ENCODE measurements at places on chromosomes 1 and 21. TPM values are rescaled to one million over a fixed set of nuclear protein-coding genes. Genes with fewer than 3 reads are reported as not detected.

GRCh38 chr1:169508432-169509338 lies 22.9 kb upstream of the SLC19A2 start:
- no peak for DNase-seq

GRCh38 chr1:53728196-53728595 lies 10.8 kb downstream of the GLIS1 start:
- DNase-seq: no peak

- DNase-seq: no peak
These were observed 55.6 kb upstream of the PRMT6 start for GRCh38 chr1:107000902-107001301.

- DNase-seq: no peak
These were observed 453.2 kb downstream of the PTPRU start for GRCh38 chr1:29689372-29690030.

DNA sequence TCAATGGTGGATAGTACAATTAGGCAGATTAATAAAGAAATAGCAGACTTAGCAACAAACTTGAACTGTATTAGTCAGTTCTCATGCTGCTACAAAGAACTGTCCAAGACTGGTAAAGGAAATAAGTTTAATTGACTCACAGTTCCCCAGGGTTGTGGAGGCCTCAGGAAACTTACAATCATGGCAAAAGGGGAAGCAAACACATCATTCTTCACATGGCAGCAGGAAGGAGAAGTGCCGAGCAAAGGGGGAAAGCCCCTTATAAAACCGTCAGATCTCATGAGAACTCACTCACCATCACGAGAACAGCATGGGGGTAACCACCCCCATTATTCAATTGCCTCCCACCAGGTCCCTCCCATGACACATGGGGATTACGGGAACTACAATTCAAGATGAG lies 27.1 kb upstream of the PDE4B start:
- no peak for DNase-seq

GRCh38 chr1:168473126-168473525 lies 70.7 kb downstream of the XCL2 start:
- no peak for DNase-seq

DNA sequence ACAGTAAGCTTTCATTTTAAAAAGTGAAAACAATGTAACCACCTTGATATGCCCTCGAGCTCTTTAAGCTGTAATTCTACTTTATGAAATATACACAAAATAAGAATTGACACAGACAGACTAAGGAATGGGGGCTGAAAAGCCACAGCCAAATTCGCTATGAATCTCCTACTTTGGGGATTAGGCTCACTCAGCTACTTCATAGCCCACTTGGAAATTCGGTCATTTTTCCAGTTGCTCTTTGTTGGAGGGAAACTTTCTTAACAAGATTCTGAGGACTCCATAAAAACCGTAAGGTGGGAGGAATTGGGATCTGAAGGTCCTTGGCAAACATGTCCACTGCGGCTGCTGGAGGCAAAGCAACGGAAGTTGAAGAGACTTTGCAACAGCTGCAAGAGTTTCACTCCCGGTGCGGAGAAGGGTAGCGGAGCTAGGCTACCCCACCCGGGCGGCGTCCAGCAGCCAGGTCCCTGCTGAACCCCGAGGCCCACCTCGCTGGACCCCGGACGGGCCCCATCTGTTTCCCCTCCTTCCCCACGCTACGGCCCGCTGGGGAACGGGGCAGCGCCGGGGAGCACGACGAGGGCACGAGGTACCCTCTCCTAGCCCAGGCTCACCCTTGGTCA lies 634 bp downstream of the MYCBP start:
- no peak for DNase-seq

GRCh38 chr1:18530587-18531502 lies 50.1 kb downstream of the KLHDC7A start:
- peak; percentile 38 for DNase-seq

DNA sequence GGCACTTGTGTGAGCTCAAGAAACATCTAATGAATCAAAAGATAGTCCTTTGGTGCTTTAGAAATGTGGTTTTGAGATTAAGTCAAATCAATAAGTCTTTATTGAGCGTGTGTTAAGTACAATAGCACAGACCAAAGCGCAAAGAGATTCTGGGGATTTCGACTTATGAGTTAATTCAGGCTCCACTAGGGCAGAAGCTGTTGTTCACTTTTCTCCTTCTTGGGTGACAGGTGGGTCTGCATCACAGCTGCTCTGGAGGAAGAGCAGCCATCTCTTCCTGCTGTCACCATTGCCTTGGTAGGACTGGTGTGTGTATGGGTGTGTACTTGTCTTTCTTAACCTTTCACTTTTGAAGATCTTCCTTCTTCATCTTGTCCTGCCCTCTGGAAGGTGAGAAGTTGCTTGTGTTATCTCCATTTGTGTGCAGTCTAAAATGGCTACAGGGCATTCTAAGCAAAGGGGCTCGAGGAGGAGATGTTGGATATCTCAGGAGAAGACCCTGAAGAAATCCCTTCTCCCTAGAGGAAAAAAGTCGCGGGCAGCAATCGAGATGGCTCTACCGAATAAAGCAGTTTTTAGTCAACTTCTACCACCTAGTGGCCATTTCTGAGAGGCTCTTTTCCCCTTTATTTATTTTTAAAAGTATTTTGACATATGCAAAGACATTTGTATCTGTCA lies 22.9 kb upstream of the DISC1 start:
- no peak for DNase-seq

DNA sequence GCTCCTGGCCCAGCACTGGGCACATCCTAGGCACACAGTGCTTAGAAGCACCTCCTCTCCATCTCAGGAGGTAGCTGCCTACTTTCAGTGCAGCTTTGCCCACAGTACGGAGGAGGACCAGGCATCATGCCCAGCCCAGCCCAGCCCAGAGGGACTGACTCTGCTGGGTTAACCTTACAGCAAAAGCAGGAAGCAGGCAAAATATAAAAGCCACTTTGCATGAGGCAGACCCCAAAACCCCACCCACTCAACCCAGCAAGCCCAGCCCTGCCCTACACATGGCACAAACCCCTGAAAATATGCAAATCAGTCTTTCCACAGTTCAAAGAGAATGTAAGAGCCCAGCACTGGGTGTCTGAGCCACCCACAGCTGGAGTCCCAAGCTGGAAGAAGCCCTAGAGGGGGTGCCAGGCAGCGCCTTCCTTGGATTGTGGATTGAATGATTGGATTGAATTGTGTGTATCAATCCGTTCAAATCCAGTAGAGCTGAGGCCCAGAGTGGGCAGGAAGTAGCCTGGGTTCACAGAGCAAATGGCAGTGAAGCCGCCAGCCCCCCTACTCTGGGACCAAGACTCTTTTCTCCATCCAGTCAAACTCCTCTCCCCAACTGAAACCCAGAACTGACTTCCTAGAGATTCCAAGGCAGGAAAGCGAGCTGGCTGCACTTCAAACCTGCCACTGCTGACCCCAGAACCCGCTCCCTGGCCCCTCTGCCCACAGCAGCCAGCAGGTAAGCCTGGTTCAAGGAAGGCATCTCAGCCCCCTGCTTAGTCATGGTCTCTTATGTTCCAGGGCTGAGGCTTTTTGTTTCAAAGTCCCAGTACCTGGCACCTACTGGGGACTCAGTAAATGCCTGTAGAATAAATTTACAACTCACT lies 117.7 kb downstream of the LACTBL1 start:
- no peak for DNase-seq

- no peak for DNase-seq
These were observed 2.8 kb upstream of the SLC25A34 start for GRCh38 chr1:15733218-15733725.

GRHL3 gene
- total RNA-seq: 0.40 TPM

BROX gene
- 12.8 TPM for total RNA-seq

MAPKAPK2 gene
- 41.0 TPM for total RNA-seq

AMY2A gene
- total RNA-seq: 0.60 TPM

OR2L3 gene
- not detected for total RNA-seq

PRELP gene
- total RNA-seq: 6.4 TPM

DESI2 gene
- total RNA-seq: 8.4 TPM

DBT gene
- total RNA-seq: 25.0 TPM

ABCA4 gene
- 0.83 TPM for total RNA-seq

NBPF1 gene
- 23.0 TPM for total RNA-seq

Measured in left lobe of liver (tissue), 2 donors.